ENCODE measurements at places on chromosomes 16 and 17.

DNA sequence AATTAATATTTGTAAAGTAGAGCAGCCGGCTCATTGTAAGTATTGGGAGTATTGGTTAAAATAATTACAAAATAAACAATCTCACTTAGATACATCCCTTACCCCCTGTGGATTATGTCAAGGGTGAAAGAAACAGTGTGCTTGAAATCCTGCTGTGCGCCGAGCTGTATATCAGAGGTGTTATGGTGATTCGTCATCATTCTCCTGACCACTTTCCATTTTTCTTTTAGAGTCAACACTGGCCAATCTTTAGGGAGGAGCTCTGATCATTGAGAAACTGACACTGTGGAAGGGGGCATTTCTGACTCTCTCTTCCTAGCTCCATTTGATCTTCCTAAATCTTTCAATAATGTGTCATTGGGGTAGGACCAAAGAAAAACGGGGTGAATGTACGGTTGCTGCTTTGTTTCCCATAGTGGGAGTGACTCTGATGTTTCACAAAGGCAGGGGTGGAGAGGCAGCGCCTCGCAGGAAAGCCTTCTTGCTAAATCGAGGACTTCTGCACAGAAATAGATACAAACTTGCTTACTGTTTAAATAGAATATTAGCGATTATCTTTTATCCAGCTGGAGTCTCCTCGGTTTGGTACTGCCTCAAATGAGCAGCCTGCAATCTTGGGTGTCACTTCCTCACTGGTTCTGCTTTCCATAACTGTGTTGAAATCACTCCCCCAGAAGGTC, 123.4 kb downstream of the PRKCB start:
- no peak for DNase-seq

GRCh38 chr17:44901411-44901921, 2.2 kb upstream of the EFTUD2 start:
- DNase-seq = no peak

GRCh38 chr16:31077592-31078396, 3.6 kb downstream of the ZNF646 start:
- DNase-seq = no peak

DNA sequence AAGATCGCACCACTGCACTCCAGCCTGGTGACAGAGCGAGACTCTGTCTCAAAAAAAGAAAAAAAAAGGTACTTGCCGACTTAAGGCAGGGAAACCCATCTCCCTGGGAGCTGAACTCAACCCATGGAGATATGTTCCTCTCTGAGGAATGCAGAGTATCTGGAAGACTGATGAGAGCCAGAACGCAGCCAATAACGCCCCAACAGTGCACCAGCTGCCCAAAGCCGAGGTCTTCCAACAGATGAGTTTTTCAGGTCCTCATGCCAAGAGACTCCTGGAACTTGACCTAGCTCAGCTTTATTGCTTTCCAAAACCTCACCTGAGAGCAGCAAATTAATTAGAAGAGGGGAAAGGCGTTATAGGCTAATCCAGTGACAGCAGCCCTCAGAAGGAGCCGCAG, 9.4 kb downstream of the ELAC2 start:
- DNase-seq = no peak

DNA sequence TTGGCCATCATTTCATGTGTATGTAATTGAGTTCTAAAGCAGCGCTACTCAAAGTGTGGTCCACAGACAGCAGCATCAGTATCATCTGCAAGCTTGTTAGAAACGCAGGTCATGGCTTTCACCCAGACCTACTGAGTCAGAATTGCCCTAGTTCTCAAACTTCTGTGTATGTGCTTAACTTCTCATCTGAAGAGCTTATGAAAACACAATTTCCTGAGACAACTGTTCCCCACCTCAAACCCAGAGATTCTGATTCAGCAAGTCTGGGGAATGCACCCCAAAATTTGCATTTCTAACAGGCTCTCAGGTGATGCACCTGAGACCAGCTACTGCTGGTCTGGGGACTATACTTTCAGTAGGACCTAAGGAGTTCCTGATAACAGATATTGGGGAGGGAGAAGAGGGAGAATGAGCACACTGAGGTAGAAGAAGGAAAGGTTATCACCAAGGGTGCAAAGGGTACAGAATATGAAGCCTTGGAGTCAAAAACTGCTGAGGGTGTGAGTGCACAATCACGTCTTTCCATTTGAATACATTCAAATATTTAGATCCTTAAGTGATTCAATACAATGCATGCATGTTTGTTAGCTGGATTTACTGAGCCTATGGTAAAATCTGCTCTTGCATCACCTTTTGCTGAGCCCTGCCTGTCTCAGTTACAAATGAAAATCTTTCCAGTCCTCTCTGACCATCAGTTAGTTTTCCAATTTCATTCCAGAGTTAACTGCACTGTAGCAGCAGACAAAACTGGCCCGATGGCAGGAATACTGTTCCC, 29.2 kb upstream of the SKAP1 start:
- no peak for DNase-seq

GRCh38 chr16:85341972-85342695, 229.9 kb upstream of the CIBAR2 start:
- no peak for DNase-seq

- DNase-seq = no peak
These were observed 183.1 kb upstream of the COX10 start for GRCh38 chr17:13885953-13886889.

DNA sequence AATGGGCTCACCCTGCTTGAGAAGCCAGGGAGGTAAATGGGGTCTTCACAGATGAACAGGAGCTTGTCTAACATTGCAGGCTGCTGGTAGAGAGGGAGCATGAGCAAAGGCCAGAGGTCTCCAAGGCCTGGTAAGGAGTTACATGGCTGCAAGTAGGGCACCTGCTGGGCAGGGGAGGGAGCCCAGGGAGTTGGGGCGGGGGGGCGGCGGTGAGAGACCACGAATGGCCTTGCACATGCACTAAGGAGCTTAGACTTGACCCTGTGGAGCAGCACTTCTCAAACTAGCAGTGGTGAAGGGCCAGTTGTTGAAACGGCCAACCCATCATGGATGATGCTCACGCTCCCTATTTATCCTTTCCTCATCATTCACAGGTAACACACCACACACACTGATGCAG, 38.4 kb downstream of the ERN1 start:
- no peak for DNase-seq

DNA sequence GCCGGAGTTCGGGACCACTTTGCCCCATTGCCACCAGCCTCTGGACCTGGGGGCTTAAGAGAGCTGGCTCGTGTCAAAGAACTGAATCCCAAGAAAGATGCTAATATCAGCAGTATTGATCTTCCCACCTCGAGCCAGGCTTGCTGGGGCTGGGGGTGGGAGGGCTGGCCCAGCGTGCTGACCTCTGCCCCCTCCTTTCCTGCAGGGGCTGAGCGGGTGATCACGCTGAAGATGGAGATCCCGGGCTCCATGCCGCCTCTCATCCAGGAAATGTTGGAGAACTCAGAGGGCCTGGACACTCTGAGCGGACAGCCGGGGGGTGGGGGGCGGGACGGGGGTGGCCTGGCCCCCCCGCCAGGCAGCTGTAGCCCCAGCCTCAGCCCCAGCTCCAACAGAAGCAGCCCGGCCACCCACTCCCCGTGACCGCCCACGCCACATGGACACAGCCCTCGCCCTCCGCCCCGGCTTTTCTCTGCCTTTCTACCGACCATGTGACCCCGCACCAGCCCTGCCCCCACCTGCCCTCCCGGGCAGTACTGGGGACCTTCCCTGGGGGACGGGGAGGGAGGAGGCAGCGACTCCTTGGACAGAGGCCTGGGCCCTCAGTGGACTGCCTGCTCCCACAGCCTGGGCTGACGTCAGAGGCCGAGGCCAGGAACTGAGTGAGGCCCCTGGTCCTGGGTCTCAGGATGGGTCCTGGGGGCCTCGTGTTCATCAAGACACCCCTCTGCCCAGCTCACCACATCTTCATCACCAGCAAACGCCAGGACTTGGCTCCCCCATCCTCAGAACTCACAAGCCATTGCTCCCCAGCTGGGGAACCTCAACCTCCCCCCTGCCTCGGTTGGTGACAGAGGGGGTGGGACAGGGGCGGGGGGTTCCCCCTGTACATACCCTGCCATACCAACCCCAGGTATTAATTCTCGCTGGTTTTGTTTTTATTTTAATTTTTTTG, 8.5 kb downstream of the GJD3 start:
- DNase-seq = no peak

DNA sequence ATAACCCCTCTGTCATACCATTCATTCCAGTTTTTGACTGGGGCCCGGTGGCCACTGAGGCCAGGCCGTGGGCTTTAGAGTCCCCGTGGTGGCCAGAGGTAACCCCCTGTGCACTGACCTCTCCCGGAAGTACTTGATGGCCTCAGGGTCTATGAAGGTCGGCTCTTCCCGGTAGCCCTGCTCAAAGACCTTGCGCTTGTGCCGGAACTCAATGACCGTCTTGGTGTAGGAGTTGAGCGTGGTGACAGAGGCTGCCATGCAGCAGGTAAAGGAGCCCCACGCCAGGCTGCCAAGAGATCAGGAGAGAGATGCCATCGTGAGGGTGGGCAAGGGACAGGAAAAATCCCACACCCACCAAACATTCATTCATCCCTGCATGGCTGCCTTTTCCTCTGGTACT, 234.8 kb downstream of the GSG1L start:
- no peak for DNase-seq

DNA sequence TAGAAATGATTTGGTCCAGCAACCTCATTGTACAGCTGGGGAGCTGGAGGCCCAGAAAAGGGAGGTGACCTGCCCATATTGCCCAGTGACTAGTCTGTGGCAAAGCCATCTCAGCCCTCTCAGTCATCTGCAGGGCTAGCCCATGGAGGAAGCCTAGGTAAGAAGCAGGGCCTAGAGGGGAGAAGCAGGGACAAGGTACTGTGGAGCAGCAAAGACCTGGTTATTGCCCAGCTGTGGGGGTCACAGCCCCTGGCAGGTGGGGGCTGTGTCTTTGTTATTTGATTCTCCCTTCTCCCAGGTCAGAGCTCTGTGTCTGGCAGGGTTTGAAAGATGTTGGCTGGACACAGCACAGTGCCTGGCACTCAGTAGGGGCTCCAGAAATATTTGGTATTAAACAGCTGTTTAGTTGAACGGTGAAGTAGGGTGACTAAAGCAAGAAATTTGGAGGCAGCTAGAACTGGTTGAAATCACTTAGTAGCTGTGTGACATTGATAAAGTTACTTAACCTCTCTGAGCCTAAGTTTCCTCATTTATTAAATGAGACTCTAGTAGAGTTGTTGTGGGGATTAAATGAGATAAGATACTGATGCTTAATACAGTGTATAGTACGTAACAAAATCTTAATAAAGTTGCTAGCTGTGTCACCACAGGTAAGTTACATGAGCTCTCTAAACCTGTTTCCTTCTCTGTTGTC, 17.3 kb downstream of the CCR7 start:
- no peak for DNase-seq

DNA sequence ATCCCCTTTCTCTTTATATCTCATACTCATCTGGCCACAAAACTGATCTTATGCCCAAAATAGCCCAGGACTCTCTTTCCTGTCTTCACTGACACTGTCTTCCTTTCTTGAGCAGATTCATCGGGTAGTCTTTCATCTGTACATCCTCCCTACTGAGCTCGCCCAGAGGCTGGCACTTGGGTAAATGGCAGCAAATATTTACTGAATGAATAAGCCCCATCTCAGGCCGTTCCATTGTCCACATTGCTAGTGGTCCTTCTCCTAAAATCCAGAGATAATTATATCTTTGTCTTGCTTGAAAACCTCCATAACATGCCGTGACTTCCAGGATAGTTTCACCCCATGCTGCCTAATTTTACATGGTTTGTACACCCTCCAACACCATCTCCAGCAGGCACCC, 158.1 kb upstream of the SDK2 start:
- no peak for DNase-seq

- no peak for DNase-seq
These were observed 16.4 kb downstream of the ITGAL start for GRCh38 chr16:30488764-30489605.

DNA sequence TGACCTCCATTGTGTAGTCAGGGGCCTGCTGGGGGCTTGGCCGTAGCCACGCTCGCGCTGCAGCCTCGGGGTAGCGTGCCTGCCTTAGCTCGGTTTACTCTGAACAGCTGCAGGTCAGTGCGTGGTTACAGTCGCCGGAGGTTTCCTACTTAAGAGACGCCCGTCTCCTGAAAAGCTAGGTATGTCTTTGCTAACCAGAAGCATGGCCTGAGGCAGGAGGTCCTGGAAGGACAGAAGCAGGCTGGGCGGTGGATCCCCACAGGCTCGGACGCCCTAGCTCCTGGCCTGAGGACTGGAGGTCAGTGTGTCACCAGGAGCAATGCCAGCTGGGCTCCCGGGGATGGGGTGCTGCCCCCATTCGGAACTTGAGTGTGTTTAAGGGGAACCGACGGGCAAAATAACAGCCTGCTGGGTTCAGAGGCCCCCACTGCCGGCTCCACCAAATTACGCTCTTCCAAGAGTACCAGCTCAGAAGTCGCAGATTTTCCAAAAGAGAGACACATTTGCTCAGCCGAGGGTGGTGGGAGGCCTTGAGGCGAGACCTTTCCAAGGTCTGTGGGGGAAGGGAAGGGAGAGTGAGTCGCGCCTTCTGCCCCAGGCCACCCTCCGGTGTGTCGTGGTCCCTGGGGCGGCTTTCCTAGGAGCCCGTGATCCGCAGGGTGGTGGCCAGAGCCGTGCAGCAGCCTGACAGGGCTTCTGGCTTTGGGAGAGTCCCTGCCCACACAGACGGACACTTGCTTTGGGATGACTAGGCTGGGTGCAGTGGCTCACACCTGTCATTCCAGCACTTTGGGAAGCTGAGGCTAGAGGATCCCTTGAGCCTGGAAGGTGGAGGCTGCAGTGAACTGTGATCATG, 3.9 kb upstream of the GNG13 start:
- no peak for DNase-seq

GRCh38 chr17:80331820-80332219, 71.2 kb downstream of the RNF213 start:
- no peak for DNase-seq

- DNase-seq = no peak
These were observed 2.8 kb upstream of the MMP15 start for GRCh38 chr16:58022601-58023371.

Data from memory B cell (primary cell).